ENCODE measurements at places on chromosomes 3 and 15.

DNA sequence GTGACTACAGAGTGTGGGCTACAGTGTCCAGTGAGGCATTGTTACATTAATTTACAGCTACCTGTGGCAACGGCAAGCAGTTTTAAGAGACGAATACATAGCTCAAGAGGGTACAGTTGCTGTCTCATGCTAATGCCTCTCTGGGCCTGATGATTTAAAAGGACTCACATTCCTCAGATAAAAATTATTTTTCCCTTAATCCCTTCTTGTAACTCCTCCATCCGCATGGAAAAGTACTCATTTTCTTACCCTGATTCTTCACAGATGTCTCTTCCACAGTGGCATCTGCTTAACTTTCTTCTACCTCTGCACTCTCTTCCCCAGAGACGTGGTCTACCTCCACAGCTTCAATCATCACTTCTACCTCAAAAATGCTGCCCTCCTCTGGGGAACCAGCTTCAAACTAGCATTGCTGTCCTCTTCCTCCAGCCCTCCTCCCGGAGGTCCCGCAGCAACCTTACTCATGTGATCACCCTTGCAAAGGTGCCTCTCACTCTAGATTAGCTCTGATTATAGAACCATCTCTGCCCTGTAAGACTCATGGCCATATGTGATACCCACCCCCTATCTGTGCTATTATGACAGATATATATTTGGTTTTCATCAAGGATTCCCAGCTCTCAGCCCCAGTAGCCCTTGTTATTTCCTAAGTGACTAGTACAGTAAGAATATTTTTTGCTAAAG is 21.4 kb upstream of the ABHD17C start:
- DNase-seq, result no peak

GRCh38 chr3:145272684-145273083 is 888.3 kb downstream of the PLOD2 start:
- no peak for DNase-seq

DNA sequence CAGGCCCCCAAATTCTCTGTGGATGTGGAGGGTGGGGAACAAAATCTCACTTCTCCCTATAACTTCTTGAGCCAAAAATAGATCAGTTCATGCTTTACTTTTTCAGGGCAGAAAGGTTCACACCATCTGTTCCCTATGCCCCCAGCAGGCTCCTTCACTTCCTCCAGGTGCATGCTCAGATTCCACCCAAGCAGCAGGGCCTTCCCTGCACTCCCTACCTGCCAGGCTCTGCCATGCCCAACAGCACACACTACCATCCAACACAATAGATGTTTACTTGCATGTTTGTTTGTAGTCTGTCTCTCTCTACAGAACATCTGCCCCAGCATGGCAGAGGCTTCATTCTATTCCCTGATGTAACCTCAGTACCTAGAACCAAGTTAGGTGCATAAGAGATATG is 43.3 kb downstream of the GABRB3 start:
- no peak for DNase-seq

DNA sequence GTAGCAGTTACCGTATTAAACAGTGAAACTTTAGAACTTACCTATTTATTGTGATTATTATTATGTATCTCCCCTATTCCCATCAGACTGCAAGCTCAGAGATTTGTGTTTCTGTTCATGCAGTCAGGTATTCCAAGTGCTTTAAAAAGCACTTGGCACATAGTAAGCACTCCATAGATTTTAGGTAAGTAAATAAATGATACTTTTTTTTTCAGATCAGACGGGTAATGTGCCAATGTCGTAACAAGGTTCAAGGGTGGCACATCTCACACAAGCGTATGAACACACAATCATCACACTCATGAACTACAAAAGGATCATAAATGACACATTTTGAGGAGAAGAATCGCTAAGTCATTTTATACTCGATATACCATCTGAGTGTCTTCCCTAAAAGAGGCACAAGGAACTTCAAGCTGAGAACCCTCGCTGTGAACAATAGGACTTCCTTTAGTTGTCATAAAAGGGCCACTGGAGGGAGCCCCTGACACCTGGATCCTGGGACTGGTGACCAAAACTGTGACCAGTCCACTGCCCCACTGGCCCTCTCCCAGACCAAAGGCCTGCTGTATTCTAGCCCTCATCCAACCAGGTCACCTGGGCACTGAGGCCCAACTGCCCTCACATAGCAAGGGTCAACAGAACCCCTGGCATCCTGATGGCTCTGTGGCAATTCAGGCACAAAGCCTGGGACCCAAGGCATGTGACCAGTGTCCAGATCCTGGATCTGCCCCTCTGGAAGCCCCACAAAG is 32.1 kb downstream of the KIF9 start:
- DNase-seq, result no peak

DNA sequence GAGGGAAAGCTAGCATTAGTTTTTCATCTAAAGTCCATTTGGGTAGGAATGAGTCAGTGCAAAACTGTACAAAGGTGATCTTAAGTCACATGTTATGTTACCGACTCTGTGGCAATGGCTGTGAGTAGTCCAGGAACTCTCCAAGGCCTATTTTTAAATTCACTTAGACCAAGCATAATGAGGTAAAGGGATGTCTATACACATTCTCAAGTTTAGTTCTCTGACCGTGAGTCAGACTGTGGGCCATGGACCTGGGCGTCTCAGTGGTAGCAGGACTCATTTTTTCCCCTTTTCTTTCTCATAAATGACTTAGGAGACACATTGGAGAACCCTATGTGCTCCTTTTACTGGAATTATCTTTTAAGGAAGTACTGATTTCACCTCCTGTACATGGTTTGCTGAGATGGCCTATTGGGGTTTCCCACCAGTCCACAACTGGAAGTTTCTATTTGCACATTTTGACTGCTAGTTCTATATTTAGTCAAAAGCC is 488.7 kb upstream of the TPRG1 start:
- no peak for DNase-seq

DNA sequence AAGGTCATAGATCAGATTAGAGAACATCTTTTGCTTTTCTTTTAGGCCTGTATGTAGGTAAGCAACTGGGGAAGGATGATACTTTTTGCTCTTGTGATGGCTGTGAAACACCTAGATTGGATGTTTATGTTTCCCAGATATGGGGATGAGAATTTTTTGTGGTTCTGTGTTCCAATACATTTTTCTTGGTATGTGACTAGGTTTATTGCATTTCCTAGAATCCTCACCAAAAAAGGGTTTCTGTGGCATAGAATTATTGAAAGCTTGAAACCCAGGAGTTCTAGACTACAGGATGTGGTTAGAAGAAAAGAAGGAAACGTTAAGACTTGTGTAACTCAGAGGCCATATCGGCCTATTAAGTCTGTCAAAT is 25.8 kb downstream of the OXNAD1 start:
- no peak for DNase-seq

DNA sequence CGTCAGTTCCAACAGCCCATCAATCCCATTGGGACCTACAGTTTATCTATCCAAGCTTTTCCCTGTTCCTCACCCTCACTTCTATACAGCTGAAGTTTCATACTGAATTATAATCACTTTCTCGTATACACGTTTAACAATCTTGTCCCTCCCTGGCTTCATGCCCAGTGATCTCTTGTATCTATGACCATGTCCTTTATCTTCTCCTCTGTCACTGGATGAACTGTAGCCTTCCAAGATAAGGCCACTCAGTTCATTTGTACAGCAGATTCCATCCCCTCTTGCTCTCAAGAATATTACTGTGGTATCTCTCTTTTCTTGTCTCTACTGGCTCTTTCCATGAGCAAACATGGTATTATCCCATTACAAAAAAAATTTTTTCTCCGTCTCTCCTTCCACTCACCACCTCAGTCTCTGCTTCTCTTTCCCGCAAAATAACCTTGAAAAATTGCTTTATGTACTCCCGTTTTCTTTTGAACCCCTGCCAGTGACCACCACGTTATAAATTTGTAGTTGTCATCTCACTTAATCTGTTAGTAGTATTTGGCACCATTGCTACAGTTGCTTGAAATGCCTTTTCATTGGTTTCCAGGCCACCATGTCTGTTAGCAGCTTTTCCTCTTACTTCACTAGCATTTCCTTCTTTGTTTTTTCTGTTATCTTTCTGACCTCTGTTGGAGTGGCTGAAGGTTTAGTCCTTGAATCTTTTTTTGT is 9.4 kb downstream of the CTNNB1 start:
- no peak for DNase-seq

- DNase-seq, result no peak
Measured at GRCh38 chr3:67745296-67745695, 90.9 kb upstream of the SUCLG2 start.
